ENCODE measurements at places on chromosomes 12 and 14.
A peak's percentile ranks its signal among the peaks of the same experiment; 100 is the strongest.

GRCh38 chr12:66978802-66979201, 290.4 kb upstream of the CAND1 start:
- peak; percentile 44 for DNase-seq

DNA sequence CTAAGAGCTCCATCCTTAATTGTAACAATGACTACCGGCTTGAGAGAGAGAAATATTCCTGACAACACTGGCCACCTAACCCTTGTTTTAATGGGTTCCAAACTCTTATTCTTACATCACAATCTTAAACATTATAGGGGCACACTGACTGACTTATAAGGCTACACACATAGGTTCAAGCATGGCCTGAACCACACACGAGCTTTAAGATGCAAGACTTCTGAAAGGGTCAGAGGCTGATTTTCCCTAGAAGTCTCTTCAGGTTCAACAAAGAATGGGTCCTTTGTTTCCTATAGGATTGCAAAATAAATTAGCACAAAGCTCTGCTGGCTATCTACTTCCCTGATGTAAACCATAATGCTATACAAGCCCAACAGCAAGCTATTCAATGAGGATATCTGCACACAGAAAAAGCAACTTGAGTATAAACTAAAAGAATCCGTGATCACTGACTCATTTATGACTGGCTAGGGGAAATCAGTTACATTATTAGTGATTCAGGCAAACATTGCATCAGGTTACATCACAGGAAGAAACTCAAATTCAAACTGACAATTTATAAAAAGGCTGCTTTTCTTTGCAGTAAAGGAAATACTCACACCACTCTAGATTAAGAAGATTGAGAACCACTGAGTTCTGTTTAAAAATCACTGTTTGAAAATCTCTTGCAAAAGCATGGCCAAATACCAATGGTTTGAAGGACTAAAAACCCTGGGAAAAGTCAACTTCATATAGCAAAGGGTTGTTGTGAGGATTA, 8.5 kb downstream of the BTG1 start:
- DNase-seq = no peak

GRCh38 chr12:99249543-99249942, 398.0 kb upstream of the GARIN6 start:
- DNase-seq = no peak

DNA sequence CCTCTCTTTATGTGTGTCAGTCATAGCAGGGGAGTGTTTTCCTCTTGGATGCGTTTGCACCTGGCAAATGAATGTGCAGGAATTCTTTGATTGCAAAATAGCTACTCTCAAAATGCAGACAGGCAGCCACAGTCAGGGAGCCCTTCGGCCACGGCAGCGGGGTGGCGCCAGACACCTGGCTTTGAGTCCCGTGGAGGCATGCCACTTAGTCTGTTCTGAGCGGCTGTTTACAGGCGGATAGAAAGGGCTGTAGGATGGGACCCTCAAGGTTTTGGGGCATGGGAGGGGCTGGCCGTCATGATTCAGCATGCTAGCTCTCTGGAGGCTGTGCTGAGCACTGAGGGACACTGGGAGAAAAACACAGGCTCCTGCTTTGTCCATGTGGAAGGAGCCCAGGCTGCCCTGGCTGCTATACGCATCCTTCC, 117.1 kb downstream of the SLC25A47 start:
- peak; percentile 91 for DNase-seq

DNA sequence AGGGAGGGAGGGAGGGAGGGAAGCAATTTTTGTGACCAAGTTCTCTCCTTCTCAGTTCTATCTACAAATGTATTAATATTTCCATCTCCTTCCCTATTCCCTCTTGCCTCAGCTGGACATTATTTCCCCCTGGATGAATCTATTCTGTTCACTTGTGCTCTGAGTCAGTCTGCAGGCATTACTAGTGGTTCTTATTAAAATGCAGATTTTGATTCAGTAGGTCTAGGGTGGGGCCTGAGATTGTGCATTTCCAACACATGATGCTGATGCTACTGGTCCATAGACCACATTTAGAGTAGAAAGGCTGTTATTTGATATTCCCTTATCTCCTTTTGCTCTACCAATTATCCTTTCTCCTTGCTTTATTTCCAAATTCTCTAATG, 40.1 kb upstream of the YAF2 start:
- no peak for DNase-seq
